ENCODE measurements at places on chromosomes 1 and 21. TPM values are rescaled to one million over a fixed set of nuclear protein-coding genes. Genes with fewer than 3 reads are reported as not detected.

TTC13 gene
- 20.3 TPM for total RNA-seq

MUL1 gene
- total RNA-seq = 37.1 TPM

SPRR3 gene
- 0.85 TPM for total RNA-seq

FAM229A gene
- total RNA-seq = 2.0 TPM

OR10T2 gene
- not detected for total RNA-seq

RGS4 gene
- 56.0 TPM for total RNA-seq

UQCRHL gene
- 6.1 TPM for total RNA-seq

CFAP74 gene
- total RNA-seq = 0.25 TPM

HHAT gene
- total RNA-seq = 12.5 TPM

HSD3B2 gene
- 0.19 TPM for total RNA-seq

TMEM200B gene
- total RNA-seq = 2.6 TPM

ATP6V1G3 gene
- not detected for total RNA-seq

IL20 gene
- not detected for total RNA-seq

WNT4 gene
- 20.7 TPM for total RNA-seq

WDR64 gene
- 0.05 TPM for total RNA-seq

FHAD1 gene
- total RNA-seq = 1.2 TPM

NEGR1 gene
- total RNA-seq = 0.63 TPM

TBX15 gene
- total RNA-seq = 7.8 TPM

SMCP gene
- not detected for total RNA-seq

CELA3B gene
- total RNA-seq = not detected

MCL1 gene
- total RNA-seq = 115 TPM

CHI3L2 gene
- total RNA-seq = 0.24 TPM

LCE1A gene
- total RNA-seq = not detected
